ENCODE measurements at places on chromosomes 5 and 9.

DNA sequence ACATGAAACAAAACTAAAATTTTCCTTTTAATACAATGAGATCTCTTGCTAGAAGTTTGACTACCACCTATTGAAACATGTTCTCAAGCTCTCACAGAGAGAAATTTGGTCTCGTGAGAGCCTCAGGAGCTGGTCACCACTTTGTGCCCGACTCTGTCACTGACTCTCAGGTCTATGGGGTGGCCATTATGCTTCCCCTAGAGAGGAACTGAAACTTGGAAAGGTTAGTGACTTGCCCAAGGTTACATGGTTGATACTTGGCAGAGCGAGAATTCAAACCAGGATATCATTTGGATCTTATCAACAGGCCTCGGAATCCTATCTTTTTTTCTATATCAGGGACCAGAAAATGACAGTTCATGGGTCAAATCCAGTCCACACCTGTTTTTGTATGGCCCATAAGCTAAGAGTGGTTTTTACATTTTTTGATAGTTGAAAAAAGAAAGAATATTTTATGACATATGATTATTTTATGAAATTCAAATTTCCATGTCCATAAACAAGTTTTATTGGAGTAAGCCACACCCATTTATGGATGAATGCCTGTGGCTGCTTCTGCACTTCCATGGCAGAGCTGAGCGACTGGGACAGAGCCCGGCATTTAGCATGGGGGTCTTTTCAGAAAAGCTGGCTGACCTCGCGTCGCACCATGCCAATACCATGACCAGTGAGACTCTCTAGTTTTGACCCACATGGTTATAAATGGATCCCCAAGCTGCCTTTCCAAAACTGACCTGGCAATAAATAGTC, 44.8 kb upstream of the EQTN start:
- DNase-seq: no peak

DNA sequence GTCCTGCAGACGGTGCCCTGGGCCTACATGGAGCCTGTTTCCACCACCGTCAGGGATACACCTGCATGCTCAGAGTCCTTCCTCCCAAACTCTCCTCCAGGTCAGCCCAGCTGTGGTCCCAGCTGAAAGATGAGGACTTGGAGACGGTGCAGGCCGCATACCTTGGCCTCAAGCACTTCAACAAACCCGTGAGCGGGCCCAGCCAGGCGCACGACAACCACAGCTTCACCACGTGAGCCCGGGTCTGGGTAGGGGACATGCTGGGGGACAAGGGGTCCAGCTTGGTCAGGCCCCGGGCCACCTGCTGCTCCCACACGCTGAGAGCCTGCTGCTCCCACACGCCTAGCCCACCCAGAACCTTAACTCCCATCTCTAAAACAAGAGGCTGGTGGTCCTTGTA, 16.6 kb upstream of the CARD19 start:
- no peak for DNase-seq

DNA sequence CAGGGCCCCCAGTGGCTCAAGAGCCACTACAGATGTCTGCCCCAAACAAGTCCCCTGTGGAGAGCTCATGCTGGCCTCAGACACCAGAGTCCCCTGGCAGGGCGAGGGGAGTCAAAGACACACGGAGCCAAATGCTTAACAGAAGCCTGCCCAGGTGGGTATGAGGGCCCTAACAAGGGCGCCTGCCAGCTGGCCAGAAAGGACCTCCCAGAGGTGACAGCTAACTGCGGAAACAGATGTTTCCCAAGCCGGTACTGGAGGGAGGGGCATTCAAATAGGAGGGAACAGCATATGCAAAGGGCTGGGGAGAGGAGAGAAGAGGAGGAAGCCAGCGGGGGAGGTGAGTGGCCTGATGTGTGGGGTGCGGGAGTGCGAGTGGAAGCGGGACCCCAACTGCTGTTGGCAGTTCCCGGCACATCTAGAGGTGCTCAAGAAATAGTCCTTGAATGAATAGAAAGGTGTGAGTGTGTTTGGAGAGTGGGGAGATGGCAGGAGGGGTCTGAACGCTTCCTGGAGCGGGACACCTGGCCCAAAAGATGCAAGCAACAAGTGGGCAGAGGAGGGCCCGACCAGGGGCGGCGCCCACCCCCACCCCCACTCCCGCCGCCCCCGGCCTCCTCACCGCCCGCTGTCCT, 824 bp downstream of the MXD3 start:
- peak; percentile 71 for DNase-seq

- peak; percentile 75 for DNase-seq
These were observed 34.7 kb downstream of the LMNB1 start for GRCh38 chr5:126811515-126812198.

- DNase-seq: no peak
These were observed 483.3 kb downstream of the DMAC1 start for GRCh38 chr9:7316166-7316795.

GRCh38 chr5:35003018-35003957, 44.5 kb downstream of the AGXT2 start:
- peak; percentile 62 for DNase-seq

GRCh38 chr5:27911216-27911615, 872.8 kb upstream of the CDH9 start:
- no peak for DNase-seq

DNA sequence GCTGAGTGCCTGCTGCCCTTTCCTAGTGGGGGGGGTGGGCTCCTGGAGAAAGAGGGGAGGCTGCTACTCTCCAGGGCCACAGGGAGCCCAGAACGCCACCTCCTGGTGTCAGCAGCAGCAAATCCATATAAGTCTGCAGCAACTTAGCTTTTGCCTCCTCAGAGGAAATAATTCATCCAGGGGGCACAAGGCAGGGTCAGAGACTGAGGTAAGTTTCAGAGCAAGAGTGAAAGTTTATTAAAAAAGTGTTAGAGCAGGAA, 4.0 kb upstream of the CLPTM1L start:
- DNase-seq: no peak

- peak; percentile 21 for DNase-seq
These were observed 126.6 kb upstream of the IL12B start for GRCh38 chr5:159456722-159457465.

- DNase-seq: no peak
These were observed 163.4 kb downstream of the FER start for GRCh38 chr5:108911055-108911454.

GRCh38 chr9:131366761-131367401, 27.0 kb upstream of the PRRC2B start:
- no peak for DNase-seq

DNA sequence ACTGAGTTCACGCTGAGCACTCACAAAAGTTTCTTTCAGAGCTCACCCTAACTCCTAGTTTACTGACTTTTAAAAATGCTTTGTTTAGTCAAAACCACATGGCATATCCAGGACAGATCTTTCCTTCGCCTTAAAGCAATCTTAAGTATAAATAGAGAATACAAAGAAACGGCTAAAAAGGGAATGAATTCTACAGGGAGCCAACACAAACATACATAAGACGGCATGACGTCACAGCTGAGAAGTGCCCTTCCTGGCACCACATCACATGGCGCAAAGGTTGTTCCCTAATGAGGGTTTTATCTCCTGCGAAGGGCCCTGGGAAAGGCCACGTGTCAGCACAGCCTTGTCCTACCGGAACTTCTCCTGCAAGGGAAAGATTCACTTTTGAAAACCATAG, 141.3 kb downstream of the IRX1 start:
- DNase-seq: no peak

DNA sequence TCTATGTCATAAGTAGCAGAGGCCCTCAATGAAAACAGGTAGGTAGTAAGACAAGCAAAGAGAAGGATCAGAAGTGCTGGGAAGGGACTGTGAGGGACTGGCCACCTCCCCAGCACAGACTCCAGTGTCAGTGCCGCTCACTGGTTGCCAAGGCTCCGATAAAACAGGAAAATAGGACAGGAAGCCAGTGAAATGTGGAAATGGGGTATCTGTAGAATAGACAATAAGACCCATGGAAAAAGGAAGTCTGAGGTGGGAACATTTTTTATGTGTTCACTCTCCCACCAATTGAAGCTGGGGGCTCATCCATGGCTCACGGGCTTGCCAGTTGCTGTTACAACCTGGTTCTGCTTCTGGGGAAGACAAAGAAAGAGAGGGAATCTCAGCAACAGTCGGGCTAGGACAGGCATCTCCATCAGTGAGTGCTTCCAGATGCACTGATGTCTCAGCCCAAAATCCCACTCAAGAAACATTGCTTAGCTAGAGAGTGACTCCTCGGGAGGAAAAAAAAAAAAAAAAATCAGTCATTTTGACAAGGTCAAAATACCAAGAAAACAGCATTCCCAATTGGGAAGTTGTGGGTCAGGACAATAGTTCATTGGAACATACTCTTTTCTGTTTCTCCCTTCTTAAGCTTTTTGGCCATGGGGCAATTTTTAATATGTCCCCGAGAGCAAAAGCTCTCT, 27.6 kb upstream of the NFIB start:
- no peak for DNase-seq

DNA sequence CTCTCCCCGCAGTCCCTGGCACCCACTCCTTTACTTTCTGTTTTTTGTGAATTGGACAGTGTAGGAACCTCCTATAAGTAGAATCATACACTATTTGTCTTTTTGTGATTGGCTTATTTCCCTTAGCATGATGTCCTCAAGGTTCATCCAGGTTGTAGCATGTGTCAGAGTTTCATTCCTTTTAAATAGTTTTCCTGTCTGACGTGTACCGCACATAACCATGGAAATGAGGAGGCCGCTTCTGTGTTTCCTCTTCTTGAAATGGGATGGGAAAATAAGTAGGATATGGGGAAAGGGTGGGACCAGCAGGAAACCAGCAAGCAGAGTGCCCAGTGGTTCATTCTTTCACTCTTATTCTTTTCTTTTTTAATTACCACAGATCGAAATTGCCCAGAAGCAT, 72.6 kb upstream of the ENTREP1 start:
- DNase-seq: no peak

- no peak for DNase-seq
These were observed 573 bp upstream of the SPATA24 start for GRCh38 chr5:139404484-139404840.

- DNase-seq: no peak
These were observed 114.0 kb downstream of the ADAMTSL1 start for GRCh38 chr9:18588002-18588401.

DNA sequence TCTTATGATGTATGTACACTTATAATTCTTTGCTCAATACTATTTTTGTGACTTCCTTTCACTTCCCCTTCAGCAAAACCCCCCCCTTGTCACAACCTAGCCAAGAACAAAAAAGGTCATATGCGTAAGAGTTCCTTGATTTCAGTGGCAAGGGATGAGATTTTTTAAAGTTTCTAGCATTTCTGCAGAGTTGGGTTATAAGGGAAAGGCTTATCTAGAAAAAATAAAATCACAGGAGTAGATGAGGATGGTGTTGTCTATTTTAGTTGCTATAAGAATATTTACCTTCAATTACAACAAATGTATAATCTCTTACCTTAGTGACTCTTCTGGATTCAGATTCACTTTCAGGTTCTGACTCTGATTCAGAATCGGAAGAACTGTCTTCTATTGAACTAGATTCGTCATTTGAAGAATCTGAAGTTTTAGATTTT, 184.6 kb downstream of the AP3B1 start:
- DNase-seq: no peak

DNA sequence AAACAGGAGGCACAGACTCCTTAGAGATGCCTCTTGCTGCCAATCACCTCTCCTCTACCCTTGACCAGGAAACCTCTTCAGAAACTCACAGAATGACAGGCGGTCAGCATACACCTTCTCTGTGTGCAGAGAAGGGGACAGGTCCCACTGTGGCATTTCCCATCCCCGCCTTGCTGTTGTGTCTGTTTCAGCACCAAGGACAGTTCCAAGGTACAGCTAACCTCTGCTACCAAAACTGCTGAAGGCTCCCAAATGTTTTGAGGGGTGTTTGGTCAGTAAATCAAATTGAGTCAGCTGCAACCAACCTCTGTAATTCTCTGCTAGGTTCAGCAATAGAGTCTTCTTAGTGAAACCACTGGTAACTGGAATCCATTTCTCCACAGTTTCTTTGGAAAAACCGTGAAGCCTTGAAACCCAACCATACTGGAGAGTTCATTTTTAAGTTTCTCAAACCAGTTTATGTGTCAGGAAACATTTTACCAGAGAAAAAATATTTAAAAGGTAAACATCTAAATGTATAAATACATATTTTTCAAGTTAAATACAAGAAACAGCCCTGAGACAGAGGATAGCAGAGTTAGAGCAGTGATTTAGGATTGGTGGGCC, 122.0 kb downstream of the DRD1 start:
- DNase-seq: peak; percentile 47

DNA sequence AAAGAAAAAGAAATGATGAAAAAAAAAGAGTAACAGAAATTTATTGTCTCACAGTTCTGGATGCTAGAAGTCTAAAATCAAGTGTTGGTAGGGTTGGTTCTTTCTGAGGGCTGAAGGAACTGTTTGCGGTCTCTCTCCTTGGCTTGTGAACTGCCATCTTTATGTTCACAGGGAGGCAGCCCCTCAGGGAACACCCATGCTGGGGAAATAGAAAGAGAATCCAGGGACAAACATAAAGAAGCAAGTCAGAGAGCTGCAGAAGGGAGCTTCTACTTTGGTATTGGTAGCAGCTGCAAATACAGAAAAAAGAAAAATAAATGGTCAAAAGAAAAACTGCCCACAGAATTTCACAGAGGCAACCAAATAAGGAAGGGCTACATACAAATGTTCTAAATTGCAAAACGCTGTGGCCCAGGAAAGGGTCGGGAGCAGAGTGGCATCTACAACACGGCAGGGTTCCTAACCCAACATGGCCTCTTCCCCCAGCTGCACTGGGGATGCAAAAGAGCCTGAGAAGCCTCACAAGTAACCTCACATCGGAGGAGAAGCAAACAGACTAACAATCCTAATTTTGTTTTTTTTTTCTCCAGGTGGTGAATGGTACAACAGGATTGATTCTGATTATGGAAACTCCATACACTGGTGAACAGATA, 37.4 kb downstream of the ELOVL7 start:
- no peak for DNase-seq

- no peak for DNase-seq
These were observed 17.9 kb upstream of the RANBP17 start for GRCh38 chr5:170843870-170844269.

- no peak for DNase-seq
These were observed 87.5 kb upstream of the CDH9 start for GRCh38 chr5:27125856-27126255.

DNA sequence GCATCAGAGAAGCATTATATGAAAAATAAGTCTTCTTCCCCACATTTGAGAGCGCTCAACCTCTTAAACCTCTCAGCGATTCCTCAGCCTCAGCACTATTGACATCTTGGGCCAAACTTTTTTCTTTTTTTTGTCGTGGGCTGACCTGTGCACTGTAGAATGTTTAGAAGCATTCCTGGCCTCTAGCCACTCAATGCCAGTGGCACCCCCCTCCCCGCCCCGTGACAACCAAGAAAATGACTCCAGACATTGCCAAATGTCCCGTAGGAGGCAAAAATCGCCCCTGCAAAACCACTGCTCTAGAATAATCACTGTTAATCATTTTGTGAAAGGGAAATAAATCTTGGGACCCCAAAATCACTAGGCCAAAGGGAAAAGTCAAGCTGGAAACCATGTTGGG, 129.1 kb upstream of the BOD1 start:
- DNase-seq: no peak

GRCh38 chr5:57033503-57033902, 81.6 kb upstream of the MIER3 start:
- no peak for DNase-seq

GRCh38 chr5:123785162-123786071, 273.4 kb downstream of the CSNK1G3 start:
- no peak for DNase-seq

Measured in stimulated activated effector memory CD8-positive, alpha-beta T cell treated with anti-CD3 and anti-CD28 coated beads, Interleukin-12 subunit alpha, Interleukin-12 subunit beta, amount 100 ng/mL, for 72 hours (primary cell).